ENCODE measurements at places on chromosomes 16 and 17.

DNA sequence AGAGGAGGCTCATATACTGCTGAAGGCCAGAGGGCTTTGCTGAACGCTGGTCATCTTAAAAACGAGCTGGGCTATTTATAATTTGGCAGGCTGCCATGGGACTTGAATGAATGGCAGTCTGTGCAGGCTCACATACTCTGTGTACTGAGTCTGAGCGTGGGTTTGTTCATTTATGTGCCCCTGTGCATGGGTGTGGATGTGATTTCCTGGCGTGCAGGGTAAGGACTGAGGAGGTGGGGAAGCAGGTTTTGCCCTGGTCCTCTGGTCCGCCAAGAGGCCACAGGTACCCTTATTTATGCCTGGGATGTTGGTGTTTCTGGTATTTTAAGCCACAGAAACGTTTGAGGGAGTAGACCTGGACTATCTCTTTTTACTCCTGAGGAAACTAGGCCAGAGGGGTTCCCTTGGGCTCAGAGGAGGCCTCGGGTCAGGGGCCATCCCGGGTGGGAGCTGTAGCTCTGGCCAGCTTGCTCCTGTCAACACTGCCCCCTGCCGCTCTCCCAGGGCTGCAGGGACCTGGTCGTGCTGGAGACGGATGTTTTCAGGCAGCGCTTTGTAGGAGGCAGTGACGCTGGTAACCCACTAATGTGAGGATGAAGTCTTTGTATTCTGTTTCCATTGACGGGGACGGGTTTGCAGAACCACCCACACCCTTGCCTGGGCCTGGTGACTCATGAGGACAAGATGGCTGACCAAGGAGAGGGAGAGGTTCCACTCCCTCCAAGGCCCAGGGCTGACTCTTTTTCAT lies 184.4 kb downstream of the MSI2 start:
- peak; percentile 57 for DNase-seq

- no peak for DNase-seq
Measured at GRCh38 chr17:78448356-78448993, 70.0 kb downstream of the PGS1 start.

DNA sequence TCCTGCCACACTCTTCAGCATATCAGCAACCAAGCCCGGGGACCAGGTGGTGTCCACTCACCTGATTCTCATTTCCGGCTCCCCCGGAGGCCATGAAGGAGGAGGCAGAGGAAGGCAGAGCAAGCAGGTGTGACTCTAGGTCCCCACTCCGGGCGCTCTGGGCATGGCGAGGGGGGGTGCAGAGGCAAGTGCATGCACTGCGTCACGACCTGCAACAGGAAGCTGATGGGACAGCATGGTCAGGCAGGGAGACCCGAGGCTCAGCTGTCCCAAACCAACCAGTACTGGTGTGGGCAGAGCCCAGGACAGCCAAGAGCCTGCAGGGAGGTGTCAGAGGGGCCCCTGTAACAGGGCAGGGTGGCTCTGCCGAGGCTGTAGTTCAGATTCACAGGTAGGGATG lies 2.1 kb upstream of the ENGASE start:
- no peak for DNase-seq

DNA sequence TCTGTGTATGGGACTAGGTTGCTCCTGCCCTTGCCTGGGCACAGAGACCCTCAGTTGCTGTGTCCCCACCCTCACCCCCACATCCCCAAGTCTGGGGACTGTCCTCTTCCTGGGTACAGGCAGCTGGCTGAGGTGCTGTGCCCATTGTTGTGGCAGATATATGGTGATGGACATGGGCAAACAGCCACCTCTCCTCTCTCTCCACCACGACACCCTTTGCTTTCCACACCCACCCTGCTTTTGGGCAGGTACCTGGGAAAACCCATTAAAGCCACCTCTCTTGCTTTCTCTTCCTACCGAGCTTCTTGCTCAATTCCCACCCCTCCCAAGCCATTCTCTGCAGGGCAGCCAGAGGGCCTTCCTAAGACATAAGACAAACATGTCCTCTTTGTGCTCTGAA lies 21.7 kb downstream of the TRPV2 start:
- DNase-seq: no peak

DNA sequence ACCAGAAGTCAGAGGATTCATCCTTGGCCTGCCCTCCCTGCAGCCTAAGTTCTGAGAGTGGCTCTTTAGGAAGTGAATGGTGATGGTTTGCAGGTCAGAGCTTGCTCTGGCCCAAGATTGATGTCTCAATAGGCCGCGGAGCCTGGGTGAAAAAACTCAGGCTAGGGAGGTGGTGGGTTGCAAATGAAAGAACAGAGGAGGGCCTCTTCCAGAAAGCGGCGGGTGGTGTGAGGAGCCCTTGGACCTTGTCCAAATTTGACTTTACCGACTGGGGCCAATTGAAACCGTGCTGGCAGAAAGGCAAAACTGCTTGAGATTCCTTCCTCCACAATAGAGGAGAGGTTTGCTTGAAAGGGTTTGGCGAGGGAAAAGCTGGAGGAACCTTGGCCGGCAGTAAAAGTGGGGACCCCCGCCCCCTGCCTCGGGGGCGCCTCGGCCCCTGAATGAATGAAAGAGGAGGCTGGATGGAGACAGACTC lies 331.3 kb downstream of the SEC14L1 start:
- DNase-seq: no peak

DNA sequence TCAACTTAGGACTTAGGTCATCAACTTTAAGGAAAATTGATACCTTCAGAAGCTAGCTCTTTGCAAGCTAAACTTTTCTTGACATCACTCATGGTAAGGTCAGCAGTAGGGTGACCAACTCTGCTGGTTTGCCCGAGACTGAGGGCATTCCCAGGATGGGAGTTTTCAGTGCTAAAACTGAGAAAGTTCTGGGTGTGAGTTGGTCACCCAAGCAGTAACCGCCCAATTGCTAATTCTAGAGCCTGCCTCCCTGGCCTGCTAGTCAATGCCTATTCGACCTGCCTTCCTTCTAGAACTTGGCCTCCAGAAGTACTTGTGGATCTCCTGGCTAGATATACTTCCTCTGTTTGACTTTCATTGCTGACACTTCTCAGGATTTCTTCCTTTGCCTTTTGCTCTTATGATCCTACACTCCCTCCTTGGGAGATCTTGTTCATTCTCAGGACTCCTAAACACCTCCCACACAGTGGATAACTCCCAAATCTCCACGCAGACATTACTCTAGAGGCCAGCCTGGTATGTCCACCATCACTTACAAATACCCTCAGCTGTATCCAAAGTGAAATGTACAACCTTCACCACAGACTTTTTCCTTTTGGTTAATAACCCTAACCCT lies 10.5 kb upstream of the MYO18A start:
- no peak for DNase-seq

- no peak for DNase-seq
Measured at GRCh38 chr16:9791556-9791955, 390.7 kb downstream of the GRIN2A start.

DNA sequence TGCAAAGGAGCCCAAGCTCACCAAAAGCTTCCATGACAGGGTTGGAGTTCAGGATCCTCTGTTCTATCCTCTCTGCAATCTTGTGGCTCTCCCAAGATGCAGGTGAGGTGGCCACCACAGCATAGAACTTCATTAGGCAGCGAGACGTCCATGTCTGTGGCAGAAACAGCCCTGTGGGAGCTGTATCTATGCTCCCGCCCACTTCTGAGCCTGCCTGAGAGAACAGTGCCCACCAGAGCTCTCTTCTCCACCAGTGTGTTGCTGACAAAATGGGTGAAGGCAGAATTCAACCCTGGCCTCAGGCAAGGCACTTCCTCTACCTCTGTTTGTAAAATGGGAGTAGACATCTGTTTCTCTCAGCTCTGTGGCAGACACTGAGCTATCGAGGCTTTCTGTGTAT lies 18.8 kb downstream of the MYO19 start:
- no peak for DNase-seq

GRCh38 chr17:39634384-39634871 lies 2.5 kb upstream of the STARD3 start:
- no peak for DNase-seq

GRCh38 chr17:80883831-80884735 lies 107.6 kb upstream of the CHMP6 start:
- DNase-seq: no peak

- no peak for DNase-seq
Measured at GRCh38 chr17:4901108-4901647, 1.7 kb downstream of the CHRNE start.

GRCh38 chr17:36461330-36462110 lies 25.0 kb upstream of the ZNHIT3 start:
- no peak for DNase-seq

- no peak for DNase-seq
Measured at GRCh38 chr16:81635063-81635937, 143.8 kb upstream of the PLCG2 start.

DNA sequence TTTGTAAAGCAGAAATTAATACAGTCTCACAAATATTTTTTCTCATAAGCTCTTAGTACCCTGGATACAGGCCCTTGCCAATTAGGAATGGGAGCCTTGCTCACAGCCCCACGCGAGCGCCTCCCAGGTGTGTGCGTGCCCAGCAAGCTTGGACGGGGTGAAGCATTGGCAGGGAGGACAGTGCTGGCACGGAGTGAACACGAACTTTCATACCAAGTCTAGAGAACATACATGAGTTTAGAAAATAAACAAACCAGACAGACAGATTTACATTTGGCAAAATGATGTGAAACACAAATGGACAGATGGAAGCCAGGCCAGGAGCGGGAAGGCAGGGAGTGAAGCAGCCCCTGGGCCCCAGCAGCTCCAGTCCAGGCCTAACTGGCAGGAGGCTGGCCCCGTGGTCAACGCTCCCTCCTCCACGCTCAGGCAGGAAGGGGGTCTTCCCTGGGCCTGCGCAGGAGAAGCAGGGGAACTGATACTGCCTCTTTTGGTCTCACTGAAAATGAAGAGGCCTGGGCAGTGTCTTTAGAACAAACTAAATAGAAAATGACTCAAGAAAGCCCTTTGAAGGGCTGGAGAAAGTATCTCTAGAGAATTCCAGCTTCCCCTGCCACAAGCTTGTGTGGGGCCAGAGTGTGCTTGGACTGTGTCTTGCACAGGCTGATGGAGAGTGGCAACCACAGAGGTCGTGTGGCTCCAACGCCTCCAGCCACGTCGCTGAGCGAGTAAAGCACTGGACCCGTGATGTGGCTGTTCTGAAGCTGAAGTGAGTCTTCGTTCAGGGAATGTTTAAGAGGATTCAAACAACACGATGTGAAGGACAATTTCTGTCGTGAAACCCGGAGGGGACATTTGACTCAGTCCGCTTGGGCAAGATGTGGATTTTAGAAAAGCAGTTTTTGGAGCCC lies 9.9 kb upstream of the FOXJ1 start:
- no peak for DNase-seq

DNA sequence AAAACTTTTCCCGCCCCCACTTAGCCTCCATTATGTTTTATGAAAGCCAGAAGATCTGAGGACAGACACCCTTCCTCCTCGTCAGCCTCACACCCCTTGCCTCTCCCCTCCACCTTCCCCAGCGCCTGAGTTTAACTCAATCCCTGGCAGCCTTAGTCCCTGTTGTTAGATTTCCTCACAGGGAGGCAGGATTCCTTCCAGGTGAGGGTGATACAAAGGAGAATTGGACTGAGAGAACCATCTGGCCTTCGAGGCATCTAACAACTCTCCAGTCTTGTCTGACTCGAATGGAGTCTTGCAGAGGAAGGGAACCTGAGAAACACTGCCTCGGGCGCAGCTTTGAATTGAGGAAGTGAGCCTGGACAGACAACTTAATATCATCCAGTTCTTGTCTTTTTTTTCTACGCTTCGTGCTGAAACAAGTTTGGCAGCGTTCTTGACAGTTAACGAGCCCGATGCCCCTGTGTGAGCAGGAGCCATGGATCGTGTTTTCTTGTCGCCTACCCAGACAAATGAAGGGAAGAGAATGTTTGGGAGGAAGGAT lies 1.3 kb upstream of the ZNF768 start:
- no peak for DNase-seq

DNA sequence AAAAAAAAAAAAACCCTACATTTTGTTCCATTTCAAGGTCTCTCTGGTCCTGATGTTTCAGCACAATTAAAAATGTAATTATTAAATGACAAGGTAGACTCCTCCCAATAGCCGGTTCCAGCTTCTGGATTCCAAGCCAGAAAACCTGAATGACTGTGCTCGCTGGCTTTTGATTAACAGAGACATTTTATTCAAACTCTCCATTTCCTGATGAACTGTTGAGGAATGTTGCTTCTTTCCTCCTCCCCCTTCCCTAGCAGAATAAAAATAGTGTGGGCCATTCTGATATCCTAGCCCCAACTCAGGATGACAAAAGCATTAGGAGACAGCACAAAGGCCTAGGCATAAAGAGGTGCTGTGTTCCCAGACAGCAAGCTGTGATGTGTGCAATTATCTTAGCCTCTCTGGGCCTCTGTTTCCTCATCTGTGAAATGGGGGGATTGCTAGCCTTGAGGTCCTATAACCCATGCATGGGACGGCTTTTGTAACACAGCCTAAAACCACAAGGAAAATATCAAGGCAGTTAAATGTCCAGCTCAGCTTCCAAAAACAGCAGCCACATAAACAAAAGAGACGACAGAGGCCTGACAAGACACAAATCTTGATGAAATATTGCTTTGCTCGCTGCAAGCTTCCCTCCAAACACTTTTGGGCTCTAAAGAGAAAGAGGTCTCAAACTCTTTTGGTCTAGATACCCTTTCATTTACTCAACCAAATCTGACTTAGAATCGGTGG lies 127.2 kb upstream of the RCVRN start:
- DNase-seq: no peak

DNA sequence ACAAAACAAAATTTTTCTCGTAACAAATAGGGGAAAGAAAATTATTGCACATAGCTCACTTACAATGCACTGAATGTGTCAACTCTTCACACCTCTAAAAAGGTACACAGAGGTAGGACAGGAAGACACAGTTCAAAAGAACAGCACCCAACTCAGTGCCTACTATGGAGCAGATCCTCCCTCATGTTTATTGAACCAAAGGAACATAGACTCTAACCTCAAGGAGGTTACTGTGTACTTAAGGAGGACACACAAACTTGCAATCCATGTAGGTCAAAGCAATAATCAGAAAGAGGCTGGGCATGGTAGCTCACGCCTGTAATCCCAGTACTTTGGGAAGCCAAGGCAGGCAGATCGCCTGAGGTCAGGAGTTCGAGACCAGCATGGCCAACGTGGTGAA lies 50.3 kb downstream of the SLC39A11 start:
- DNase-seq: no peak

DNA sequence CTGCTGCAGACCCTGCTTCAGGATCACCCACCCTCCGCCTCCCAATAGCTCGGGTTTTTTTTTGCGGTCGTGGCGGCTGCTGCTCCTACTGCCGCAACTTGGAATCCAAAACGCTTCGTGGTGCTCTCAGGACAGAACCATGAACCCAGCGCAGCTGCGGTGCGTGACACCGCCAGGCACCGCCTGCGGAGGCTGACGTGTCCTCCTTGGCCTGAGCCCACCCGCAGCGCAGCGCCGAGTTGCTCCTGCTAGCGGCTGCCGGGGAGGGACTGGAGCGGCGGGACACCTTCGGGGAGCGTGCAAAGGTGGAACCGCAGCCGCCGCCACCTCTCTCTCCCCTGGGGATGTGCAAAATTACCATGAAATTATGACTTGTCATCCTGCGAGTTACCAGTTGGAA lies 1893.0 kb downstream of the TP53TG3F start:
- DNase-seq: no peak

- no peak for DNase-seq
Measured at GRCh38 chr16:88050952-88051660, 99.9 kb downstream of the BANP start.

- DNase-seq: no peak
Measured at GRCh38 chr16:26087091-26087490, 395.3 kb downstream of the HS3ST4 start.

All from effector CD4-positive, alpha-beta T cell (primary cell).